HEK293T (cell line): ENCODE measurements at places on chromosomes 12 and 14.

- no peak for DNase-seq
Observed at GRCh38 chr12:101847325-101847724, 16.6 kb upstream of the GNPTAB start.

DNA sequence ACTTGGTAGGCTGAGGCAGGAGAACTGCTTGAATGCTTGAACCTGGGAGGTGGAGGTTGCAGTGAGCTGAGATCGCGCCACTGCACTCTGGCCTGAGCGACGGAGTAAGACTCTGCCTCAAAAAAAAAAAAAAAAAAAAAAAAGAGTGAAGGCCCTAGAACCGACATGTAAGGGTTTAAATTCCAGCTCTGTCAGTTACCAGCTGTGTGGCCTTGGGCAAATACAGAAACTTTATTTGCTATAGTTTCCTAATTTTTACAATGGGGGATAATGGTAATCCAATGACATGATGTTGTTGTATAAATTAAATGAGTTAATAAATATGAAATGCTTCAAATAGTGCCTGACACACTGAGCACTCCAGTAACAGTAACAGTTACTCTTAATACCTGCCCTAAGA is 19.6 kb upstream of the PYGL start:
- no peak for DNase-seq

GRCh38 chr14:35573911-35574310 is 39.9 kb downstream of the INSM2 start:
- DNase-seq, result no peak

DNA sequence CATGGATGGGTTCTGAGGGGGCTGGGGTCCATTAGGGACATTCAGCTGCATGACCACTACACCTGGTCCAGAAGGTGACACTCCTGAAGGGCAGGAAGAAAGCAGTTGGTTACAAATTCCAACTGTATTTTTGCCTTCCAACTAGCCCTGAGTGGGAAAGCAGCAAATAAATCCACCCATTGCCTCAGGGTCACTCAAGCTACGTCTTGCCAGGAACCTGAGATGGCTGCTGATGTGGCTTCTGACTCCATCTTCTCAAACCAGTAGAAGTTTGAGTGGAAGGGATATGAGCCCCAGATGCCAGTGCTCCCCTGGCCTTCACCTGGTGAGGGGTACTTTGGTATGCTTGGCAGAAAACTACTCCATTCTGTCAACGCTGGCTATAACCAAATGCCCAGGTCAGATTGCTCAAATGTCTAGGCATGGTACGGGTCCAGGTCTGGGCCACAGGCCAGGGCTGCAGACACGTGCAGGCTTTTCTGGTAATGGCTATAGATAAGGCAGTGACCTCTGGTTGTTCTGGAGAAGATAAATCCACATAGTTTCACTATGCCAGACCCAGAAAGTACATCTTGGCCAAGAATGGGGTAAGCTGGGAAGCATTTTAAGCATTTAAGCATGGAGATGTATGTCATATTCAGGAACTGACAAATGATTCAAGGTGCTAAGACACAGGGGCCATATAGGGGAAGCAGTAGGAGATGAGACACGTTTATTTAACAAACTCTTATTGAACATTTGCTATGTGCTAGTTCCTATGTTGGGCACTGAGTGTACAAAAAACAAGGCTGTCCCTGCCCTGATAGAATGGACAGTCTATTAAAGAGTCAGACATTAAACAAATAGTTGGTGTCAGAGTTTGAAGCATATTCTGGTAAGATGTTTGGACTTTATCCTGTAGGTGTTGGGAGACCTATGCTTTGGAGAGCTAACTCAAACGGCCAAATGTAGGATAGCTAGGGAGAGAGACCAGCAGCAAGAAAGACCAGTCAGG is 8.3 kb upstream of the STAC3 start:
- DNase-seq, result no peak

DNA sequence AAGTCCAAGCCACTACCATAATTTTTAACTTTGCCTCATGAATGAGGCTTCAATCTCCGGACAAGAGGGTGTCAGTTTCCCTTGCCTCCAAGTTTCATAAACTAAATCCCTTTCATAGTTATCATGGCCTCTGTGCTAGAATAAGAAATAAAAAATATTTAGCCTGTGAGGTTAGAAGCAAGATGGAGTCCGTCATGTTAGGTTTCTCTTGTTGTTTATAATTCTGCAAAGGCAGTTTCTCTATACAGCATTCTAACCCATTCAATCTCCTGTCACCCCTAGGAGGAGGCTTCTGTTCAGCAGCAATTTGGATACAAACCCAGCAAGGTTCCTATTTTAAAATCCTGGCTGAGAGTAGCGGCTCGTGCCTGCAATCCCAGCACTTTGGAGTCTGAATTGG is 15.8 kb upstream of the RAN start:
- no peak for DNase-seq

- DNase-seq, result peak; percentile 67
Observed at GRCh38 chr12:120534703-120535655, 823 bp downstream of the RNF10 start.

DNA sequence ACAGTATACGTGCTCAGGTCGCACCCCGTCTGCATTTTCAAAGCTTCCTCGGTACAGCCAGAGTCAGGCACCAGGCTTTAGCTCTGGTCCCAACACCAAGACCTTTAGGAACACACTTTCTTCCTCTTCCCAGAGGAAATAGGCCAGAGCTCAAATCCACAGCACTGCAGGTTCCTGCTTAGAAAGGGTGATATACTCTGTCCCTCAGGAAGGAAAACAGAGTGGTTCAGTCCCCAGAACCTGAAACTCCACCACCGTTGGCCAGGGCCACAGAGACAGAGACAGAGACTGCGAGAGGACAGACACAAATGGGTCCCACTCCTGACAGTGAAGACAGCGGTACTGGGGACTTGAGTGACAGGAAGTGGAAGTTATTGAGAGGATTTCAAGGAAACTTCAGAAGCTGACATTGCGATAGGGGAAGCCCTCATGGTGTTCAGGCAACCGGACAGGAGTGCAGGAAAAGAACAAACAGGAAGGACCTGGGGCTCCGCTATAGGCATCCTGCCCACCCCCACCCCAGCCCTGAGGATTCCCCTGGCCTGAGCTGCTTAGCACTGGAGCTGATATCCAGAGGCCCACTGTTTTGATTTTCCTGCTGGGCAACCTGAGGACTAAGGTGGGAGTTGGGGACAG is 5.5 kb upstream of the KRT8 start:
- no peak for DNase-seq

DNA sequence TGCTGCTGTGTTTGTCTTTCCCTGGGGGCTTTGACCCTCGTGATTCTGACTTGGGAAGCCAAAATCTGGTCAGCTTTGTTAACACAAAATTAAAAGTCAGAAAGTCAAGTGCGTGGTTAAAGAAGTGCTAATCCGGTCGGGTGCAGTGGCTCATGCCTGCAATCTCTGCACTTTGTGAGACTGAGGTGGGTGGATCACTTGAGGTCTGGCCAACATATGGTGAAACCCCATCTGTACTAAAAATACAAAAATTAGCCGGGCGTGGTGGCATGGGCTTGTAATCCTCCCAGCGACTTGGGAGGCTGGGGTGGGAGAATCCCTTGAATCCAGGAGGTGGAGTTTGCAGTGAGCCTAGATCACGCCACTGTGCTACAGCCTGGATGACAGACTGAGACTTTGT is 844.6 kb downstream of the VRK1 start:
- DNase-seq, result no peak

GRCh38 chr12:83128540-83128939 is 441.8 kb downstream of the TMTC2 start:
- no peak for DNase-seq

- no peak for DNase-seq
Observed at GRCh38 chr12:73531752-73532151, 1005.9 kb upstream of the ATXN7L3B start.

DNA sequence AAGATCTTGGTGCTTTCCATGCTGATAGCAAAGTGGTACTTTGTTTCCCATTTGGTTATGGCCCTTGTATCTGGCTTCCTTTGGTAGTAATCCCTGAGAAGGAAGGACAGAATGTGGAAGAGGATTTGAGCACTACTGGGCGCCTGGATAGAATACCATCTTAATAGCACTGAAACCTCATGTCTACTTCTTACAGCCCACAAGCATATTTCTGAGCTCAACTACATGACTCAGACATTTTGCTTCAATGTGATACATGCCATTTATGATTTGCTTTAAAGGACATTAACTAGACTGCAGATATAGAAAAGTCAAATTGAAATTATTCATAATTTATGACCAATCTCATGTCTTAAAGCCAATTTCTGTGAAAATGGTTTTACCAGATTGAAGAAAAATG is 80.4 kb downstream of the LIN7A start:
- no peak for DNase-seq

GRCh38 chr12:124625867-124626675 is 58.7 kb upstream of the NCOR2 start:
- no peak for DNase-seq

GRCh38 chr12:125218952-125219351 is 153.7 kb downstream of the AACS start:
- no peak for DNase-seq

- no peak for DNase-seq
Observed at GRCh38 chr14:104429291-104429861, 150.2 kb upstream of the C14orf180 start.

DNA sequence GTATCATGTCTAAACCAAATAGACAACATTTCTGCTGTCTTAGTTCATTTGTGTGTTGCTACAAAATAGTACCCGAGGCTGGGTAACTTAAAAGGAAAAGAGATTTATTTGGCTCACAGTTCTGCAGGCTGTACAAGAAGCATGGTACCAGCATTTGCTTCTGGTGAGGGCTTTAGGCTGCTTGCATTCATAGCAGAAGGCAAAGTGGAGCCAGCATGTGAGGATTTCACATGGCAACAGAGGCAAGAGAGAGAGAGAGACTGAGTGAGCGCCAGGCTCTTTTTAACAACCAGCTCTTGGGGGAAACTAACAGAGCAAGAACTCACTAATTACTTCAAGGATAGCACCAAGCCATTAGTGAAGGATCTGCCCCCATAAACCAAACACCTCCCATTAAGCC is 271.4 kb upstream of the SRRM4 start:
- DNase-seq, result no peak

- DNase-seq, result no peak
Observed at GRCh38 chr12:105538880-105539279, 208.4 kb downstream of the C12orf75 start.

DNA sequence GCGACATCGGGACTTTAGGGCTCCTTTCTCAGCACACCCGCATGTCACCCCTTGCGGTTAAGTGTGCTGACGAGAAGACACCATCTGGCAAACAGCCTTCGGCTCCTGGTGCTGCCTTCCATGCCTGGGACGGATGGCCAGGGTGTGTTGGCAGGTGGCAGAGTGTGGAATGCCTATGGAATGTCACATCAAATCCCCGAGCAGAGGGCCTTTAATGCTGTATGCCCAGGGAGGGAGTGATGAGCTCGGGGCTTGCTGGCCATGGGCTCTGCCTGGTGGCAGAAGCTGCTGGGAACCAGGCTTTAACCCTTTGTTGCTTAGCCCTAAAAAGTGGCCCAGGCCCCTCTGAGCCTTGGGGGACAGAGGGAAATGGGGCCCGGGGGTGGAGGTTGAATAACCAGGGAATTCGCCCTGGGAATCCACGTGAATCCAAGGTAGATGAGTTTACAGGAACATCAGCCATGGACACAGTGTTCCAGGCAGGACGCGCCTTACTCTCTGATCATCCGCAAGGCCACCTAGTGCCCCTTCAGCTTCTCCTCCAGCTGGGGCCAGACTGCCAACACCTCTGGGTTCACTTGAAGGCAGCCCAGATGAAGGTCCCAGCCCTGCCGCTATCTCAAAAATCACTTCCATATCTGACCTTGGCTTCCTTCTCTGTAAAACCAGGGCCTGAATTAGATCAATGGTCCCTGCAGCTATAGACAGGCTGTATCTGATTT is 17.4 kb downstream of the FAM181A start:
- no peak for DNase-seq

DNA sequence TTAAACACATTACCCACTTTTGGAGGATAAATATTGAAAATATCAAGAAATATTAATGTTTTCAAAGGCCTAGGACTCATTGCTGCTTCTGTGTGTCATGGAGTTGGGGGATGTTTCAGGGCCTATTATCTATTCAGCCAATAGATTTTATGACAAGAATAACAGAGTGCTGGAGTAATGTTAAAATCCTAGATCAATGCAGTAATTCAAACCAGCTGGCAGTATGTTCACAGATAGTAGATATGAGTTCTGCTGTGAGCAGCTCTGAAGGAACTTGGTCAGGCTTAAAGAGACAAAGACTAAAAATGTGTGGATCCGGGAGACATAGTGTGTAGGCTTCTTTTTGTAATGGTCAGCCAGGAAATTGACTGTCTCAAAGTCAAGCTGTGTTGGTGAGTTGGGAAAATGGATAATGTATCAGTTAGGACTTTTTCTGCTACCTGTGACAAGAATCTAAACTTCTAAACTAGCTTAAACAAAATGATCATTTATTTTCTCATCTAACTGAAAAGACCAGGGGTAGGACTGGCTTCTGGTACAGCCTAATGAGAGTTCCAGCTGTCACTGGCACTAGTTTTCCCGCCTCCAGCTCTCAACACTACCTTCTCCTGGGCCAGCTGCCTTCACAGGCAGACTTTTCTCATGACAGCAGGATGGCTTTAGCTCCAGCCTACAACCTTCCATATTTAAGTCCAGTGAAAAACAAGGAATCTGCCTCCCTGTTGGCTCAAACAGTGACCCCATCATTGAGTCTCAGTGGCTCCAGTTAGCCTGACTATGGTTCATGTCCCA is 16.3 kb upstream of the POLR3B start:
- no peak for DNase-seq

- DNase-seq, result no peak
Observed at GRCh38 chr12:124391340-124392261, 96.7 kb downstream of the RFLNA start.

GRCh38 chr12:50637870-50638481 is 125.9 kb upstream of the ATF1 start:
- DNase-seq, result peak; percentile 35

DNA sequence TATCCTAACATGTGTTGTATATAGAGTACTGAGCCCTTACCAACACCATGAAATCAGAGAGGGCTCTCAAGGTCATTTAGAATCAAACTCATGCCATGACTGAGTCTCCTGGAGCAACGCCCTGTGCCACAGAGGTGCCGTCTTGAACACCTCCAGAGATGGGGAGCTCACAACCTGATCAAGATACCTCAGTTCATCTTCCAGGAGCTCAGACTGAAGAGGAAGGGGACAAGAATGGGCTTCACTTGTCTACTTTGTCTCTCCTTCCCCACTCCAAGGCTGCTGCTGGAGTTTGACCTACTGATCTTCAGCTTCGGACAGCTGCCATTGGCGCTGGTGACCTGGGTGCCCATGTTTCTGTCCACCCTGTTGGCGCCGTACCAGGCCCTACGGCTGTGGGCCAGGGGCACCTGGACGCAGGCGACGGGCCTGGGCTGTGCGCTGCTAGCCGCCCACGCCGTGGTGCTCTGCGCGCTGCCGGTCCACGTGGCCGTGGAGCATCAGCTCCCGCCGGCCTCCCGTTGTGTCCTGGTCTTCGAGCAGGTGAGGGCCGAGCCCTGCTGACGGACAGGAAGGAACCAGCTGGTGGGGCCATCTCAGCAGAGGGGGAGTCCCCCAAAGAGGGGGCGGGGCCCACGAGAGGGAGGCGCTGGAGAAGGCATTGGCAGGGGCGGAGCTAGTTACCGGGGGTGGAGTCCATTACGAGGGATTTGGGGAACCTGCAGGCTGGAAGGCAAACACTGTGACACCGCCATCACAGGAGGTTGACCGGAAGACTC is 12.0 kb downstream of the SOAT2 start:
- DNase-seq, result no peak

- DNase-seq, result no peak
Observed at GRCh38 chr14:20591235-20591634, at the start of gene RNASE12. Gene RNASE12, minus strand, starts transcription at chr14:20591376. Its CDS starts 653 bp downstream, at chr14:20590723.

GRCh38 chr14:90140956-90141316 is 79.1 kb downstream of the KCNK13 start:
- no peak for DNase-seq
